ENCODE measurements at places on chromosomes 1 and 21. TPM values are rescaled to one million over a fixed set of nuclear protein-coding genes. Genes with fewer than 3 reads are reported as not detected.
A peak's percentile ranks its signal among the peaks of the same experiment; 100 is the strongest.

GRCh38 chr1:38888423-38889333 is 7.3 kb upstream of the GJA9 start:
- DNase-seq, result no peak

DNA sequence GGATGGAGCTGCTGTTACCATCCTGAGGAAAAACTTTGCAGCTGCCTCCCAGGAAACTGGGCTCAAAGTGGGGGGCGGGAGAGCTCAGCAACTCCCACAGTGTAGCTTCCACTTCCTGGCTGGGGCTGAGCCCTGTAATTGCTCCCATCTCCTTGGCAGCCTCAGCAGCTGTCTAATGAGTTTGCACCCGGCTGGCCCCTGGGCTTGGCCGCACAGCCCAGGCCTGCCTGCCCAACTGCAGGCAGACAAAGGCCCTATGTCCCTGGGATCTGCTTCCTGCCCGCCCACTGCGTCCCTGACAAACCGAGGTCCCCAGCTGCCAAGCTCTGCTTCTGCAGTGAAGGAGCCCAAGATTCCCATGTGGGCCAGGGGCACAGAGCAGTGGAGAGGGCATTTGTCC is 30.1 kb downstream of the EDN2 start:
- no peak for DNase-seq

- DNase-seq, result no peak
These were observed 30.1 kb downstream of the NCAM2 start for GRCh38 chr21:21028275-21028820.

GRCh38 chr1:8976896-8977450 is 31.3 kb downstream of the CA6 start:
- no peak for DNase-seq

DNA sequence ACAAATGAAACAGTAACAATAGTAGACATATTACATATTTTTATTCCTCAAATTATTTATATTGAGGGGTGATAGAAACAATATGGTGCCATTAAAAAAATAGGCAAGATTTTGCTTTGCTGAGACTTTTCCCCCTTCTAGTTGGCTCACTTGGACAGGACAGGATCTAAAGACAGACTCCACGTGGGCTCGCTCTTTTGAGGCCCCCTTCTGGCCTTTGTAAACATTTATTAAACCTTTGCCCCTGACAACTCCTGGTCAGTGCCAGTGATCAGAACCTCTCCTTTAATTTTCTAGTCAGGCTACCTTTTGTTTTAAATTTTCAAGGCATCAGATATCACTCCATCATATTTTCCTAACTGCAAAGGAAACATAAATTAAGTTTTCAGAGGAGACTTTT is 49.7 kb upstream of the IFI44L start:
- no peak for DNase-seq

DNA sequence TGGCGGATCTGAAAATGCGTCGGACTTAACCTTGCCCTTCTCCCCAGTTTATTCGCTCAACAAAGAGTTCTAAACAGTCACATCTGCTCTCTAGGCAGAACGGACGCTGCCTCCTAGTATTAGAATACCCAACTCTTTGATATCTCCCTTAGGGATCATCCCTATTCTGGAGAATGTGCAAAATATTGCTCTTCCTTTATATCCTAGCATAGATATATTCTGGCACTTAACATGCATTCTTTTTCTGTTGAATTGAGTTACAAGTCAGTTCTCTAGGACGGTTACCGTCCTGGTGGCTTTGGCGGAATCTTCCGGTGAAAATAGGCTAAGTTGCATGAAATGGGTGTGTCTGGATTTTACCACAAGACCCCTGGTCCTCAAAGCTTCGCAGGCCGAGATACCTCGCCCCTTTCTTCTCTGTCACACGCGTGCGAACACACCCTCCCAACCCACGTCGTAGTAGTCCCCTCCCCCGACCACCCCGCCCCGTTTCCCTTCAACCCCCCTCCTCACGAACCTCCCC is 501 bp upstream of the DNAJC6 start:
- DNase-seq, result no peak

- no peak for DNase-seq
These were observed 37.0 kb downstream of the PACC1 start for GRCh38 chr1:212377644-212378043.

- no peak for DNase-seq
These were observed 59.2 kb upstream of the ATP5PO start for GRCh38 chr21:33974513-33975468.

DNA sequence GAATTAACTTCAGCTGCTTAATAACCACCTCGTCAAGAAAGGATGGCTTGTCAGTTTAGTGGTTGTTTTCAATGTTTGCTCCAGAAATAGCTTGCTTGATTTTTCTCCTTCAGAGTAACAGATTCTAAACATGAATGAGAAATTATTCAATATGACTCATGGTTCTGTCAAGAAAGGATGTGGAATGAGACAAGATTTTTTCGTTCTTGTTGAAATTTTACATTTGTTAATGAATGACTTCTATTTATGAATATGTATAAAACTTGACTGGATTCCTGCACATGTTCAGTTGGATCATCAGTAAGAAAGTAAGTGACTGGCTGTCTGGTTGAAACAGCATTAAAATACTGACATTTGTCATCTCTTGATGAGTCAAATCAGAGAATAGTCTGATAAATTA is 38.3 kb downstream of the IFI44 start:
- no peak for DNase-seq

- DNase-seq, result peak; percentile 12
These were observed 59.6 kb upstream of the C1orf87 start for GRCh38 chr1:60133000-60133673.

DNA sequence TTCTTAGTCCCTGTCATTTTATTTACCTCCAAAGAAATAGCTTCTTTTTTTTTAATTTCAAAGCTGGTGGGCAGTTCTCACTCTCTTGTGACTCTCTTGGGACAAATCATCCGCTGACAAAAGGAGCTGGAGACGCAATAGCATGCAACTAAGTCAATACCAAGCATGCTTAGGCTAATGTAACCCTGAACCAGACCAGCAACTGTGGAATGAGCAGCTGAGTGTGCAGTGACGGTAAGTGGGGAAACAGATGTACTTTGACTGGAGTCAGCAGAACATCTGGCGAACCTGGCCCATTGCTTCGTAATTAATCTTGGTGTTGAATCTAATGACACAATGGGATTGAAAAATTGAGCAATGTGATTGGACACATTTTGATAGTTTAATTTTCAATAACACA is 280.7 kb upstream of the PLXNA2 start:
- no peak for DNase-seq

GRCh38 chr1:14887764-14888350 is 265.7 kb upstream of the TMEM51 start:
- DNase-seq, result no peak

DNA sequence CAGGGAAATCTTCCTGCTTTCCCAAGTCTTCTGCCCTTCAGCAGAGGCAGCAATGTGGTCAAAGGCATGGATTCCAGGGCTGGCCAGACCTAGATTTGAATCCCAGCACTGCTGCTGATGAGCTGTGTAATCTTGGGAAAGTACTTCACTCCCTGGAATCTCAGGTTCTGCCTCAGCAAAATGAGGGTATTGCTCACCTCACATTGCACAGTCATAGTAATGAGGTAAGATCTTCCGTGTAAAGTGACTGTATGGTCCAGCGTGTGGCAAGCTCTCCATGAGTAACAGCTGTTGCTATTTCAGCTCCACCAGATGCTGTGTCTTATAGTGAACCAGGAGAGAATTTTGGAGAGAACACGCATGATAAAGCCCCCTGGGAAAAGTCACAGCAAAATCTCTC is 56.1 kb upstream of the F3 start:
- DNase-seq, result no peak

DNA sequence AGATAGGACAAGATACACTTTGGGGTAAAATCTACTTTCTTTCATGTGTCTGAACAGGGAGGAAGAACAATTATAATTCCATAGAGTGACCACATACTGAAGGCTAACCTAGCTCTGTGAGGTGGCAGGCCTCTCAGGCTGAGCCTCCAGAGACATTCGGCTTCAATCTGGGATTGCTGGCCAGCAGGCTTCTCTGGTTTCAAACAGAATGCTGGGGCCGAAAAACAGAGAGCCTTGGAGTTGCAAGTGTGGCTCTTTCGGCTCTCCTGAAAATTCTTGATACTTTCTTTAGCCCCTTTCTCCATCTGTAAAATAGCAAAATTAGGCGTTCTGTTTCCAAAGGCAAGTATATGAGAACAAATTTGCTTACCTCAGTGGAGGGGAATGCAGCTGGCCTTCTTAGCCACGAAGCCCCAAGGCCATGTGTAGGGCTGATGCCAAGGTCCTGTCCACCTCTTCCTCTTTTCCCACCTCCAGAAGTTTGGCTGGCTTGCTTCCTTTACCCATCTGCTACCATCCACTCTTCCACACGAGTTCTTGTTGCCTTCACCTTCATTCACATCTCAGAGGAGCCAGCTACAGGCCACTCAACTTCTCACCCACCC is 30.0 kb upstream of the UBE2U start:
- DNase-seq, result no peak

- no peak for DNase-seq
These were observed 197.3 kb upstream of the COA6 start for GRCh38 chr1:234176000-234176399.

DNA sequence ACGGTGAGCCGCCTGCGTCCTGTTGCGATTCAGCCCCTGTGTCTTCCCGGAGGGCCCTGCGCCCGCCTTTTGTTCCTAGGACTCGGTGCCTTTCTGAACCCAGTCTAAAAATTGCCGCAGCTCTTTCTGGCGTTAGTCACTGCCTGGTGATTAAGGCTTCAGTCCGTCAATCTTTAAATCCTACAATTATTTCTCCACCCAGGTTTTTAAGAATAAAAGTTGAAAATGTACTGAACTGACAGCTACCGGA is 16.2 kb upstream of the PDXK start:
- DNase-seq, result no peak

DNA sequence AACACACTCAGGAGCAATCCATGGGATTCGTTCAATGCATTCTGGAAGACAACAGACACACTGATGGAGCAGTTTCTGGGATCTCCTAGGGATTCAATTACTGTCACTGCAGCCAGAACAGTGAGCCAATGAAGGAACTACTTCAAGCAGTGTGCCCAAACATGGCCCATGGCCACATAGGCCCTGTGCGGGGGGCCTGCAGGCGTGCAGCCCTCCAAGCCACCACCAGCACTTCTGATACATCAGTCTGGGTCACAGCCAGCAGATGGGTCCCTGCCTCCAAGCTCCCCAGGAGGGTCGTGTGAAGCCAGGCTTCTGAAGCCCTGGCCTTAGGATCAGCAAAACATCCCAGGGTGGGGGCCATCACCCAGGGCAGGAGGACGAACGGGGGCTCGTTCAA is 99.3 kb downstream of the RAVER2 start:
- DNase-seq, result no peak

GRCh38 chr1:7473223-7474142 is 297.6 kb upstream of the VAMP3 start:
- no peak for DNase-seq

The SORT1 gene
- total RNA-seq, result 55.9 TPM

The REN gene
- total RNA-seq, result 0.29 TPM

The C1QA gene
- total RNA-seq, result not detected

The PLEKHG5 gene
- 63.7 TPM for total RNA-seq

The B3GALT2 gene
- 0.78 TPM for total RNA-seq

The FCN3 gene
- not detected for total RNA-seq

The BARHL2 gene
- not detected for total RNA-seq

The SLC5A9 gene
- total RNA-seq, result not detected

The TLR5 gene
- total RNA-seq, result 0.53 TPM

The S100A3 gene
- 6.9 TPM for total RNA-seq

The GPX7 gene
- total RNA-seq, result 19.5 TPM

The LENEP gene
- not detected for total RNA-seq

The SYF2 gene
- 30.2 TPM for total RNA-seq

All from glomerular endothelial cell (primary cell).